ENCODE measurements at places on chromosomes 3 and 15.

DNA sequence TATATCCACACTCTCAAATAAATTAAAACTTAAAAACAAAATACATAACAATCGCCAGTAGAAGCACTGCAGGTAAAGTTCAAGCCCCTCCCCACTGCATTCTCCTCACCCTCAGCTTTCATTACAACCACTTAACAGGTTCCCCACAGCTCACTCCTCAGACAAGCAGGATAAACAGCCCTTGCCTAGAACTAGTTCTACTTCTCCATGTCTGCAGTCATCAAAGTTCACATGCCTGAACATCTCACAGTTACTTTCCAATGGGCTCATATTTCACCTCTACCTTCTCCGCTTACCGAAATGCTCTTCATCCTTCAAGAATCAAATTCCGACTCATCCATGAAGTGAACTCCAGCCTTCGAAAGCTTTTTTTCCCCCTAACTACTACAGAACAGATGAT is 4.1 kb downstream of the YEATS2 start:
- no peak for DNase-seq

GRCh38 chr3:196996454-196997265 is 28.0 kb upstream of the PIGZ start:
- DNase-seq, result no peak

GRCh38 chr3:140021269-140021668 is 86.3 kb downstream of the CLSTN2 start:
- DNase-seq, result no peak

DNA sequence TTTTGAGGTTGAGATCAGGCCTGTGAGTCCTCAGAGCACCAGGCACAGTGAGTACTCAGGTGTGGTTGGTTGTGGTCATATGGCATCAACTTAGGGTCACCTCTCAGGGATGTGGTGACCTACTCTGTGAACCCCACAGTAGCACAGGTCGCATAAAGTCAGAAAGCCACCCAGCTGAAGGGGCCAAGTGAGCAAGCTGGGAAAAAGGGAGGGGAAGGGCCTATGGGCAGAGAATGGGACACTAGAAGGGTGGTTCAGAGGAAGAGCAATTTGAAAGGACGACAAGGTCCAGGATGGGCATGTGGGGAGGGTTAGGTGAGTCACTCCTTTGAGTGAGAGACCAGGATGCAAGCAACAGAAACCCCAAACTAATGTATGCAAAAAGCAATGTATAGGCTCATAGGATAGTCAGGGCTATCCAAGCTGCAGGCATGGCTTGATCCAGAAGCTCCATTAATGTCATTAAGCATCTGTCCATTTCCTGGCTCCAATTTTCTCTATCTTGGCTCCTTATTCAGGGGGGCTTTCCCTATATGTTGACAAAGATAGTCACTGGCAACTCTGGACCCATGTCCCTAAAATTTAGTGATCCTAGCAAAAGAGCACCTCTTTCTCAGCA is 33.5 kb downstream of the HMCES start:
- no peak for DNase-seq

DNA sequence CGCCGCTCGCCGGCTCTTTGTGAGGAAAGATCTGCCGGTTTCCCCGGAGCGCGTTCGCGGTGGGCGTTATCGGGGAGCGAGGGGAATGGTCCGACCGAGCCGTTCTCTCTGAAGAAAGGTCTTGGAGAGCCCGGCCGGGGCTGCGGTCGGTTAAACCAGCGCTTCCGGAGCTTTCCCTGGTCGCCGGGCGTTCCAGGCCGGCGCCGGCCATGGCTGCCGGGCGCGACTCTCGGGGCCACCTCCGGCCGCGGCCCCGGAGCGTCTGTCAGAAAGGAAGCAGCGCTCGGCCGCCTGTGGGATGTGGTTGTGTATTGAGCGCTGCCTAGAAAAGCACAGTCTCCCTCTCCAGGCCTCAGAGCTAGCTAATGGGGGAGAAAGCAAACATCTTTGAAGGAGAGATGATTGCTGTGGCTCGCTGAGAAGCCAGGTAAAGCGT is 731 bp downstream of the FYTTD1 start:
- peak; percentile 24 for DNase-seq

DNA sequence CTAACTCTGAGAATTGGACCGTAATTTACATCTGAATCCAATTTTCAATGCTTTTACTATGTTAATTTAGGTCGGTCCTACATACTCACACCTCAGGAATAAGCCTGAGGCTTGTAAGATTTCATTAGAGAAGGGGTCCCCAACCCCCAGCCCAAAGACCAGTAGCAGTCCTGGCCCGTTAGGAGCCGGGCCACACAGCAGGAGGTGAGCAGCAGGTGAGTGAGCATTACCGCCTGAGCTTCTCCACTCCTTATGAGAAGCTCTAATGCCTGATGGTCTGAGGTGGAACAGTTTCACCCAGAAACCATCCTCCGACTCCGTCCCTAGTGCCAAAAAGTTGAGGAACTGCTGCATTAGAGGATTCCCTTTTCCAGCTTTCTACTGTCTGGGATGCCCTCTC is 757.3 kb downstream of the SI start:
- no peak for DNase-seq
